ACHN (cell line): ENCODE measurements at places on chromosomes 11 and 22.

- no peak for DNase-seq
Observed at GRCh38 chr11:119391275-119391674, 9.8 kb upstream of the USP2 start.

DNA sequence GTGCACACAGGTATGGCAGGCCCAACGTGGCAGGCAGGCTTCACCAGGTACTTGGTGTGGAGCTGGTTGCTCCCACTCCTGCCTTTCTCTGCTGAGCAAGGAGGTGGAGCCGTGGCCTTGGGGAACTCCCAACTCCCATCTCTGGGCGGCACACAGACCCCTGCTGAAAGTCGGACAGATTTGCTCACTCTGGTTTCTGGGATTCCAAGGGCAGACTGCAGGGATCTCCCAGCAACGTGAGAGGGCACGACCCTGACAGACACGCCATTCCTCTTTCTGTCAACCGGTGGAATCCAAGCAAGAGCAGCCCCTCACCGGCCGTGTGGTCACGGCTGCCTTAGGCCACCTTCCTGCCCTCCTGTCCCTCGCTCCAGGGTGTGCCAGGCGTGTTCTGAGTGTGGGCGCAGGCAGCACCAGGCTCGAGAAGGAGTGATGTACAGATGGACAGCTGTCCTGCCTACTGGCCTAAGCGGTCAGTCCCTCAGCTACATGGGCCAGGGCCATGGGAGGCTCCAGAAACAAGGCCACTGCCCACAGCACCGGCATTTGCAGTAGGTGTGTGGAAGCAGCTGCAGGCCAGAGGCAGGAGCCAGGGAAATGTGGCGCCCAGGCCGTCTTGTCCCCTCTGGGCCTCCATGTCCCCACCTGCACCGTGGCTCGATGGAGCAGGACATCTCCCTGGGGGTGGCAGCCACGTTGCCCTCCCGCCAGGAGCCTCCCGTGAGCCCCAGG lies 13.7 kb upstream of the PPARA start:
- DNase-seq, result no peak

DNA sequence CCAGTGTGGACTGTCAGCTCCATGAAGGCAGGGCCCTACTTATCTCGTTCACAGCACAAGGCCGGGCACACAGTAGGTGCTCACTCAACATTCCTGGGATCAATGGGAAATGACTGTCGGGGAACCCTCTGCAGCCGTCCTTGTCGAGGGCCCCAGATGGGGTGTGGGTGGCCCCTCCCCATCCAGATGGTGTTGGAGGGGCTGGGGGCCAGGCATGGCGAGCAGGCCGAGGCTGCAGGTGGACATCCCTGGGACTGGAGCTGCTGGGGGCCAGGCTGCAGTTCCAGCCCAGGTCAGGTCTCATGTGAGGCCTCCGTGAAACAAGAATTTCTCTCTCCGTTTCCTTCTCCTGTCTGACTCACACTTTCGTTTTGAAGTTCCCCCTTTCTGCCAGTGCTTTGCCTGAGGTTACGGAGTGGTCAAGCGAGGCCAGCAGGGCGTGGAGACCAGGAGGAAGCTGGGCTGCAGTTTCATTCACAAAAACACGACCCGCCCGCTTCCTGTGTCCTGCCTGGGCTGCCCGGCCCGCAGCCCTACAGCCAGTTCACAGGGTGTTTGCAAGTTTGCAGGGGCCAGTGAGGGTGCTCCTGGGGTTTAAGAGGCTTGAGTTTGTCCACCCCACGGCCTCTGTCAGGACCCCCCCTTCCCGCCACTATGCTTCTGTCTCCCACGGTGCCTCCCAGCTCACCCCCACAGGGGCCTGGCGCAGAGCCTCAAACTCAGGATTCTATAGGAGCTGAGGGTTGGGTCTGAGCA lies 4.5 kb downstream of the MYEOV start:
- peak; percentile 97 for DNase-seq

DNA sequence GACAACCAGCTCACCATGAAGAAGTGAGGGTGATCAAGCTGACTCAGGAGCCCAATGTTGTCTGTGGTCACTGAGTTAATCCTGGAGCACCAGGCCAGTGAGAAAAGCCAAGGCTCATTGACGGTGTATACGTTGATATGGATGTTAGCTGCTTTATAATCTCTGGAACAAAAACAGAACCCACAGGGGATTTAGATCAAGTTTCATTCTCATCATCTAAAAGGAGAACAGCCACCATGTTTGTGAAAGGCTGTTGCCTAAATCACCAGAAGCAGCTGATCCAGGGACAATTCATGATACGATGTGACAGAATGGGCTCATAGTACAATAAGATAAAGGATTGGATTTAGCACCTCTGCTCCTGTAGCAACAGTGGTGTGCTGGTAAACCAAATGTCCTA lies 68.5 kb downstream of the GDPD4 start:
- DNase-seq, result no peak

- no peak for DNase-seq
Observed at GRCh38 chr11:125072961-125073590, 10.0 kb downstream of the SLC37A2 start.

- no peak for DNase-seq
Observed at GRCh38 chr11:85791409-85791990, 19.4 kb downstream of the SYTL2 start.

DNA sequence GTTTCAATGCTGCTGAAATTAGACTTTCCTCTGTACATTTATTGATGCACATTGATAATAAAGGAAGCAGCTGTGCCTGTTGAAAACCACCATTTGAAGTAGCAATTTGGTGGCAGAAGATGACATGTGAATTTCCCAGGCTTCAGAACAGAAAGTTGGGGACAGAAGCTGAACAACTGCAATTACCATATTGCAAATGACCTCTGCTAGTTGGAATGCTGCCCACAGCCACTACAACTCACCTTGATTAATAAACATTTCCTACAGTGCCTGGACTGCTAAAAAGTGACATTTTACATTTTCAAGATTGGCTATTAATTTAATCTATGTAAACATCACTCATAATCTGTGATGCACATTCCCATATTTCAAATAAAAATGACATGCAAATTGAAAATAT lies 208.6 kb downstream of the LUZP2 start:
- DNase-seq, result no peak

DNA sequence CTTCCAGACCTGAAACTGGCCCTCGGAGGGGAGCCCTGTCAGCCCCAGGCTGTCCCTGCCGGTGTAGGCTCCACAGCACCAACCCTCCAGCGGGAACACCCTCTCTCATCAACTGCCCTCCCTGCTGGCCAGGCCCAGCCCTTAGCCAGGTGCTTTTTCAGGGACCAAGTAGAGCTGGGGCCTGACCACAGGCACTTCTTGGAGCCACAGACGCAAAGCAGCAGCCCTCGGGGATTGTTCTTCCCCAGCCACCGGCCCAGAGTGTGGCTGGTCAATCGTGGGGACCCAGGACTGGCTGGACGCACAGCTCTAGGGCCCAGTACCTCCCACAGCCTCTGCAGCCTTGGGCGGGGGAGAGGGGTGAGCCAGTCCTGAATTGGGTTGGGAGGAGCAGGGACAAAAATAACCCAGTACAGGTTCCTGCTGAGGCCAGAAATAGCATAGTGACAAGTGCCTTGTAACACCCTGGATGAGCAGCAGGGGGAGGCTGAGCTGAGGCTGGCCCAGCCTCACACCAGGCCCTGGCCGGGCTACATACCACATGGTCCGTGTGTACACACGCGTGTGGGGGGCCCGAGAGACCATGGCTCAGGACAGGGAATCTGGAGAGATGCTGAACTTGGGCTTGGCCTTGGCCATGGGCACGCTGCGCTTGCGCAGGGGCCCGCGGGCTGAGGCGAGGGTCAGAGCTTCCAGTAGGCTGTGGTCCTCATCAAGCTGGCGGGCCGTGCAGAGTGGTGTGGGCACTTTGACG lies 2.0 kb downstream of the KCNJ11 start:
- DNase-seq, result peak; percentile 51
